DND-41 (cell line): ENCODE measurements at places on chromosomes 11 and 22.

GRCh38 chr11:35822815-35823495 lies 120.9 kb upstream of the LDLRAD3 start:
- DNase-seq, result no peak

DNA sequence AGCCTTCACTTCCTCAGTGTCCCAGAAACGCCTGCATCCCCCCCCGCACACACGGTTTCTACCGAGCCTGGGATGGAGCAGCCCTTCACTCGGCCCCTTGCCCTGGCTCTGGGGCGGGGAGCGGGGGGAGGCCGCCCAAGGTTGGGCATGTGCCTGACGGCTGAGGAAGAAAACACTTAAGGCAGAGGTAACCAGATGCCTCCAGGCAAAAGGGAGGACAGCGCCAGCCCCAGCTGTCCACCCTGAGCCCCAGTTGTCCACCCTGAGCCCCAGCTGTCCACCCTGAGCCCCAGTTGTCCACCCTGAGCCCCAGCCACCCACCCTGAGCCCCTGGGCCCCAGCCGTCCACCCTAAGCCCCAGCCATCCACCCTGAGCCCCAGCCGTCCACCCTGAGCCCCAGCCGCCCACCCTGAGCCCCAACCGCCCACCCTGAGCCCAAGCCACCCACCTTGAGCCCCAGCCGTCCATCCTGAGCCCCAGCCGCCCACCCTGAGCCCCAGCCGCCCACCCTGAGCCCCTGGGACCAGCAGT lies 3.8 kb upstream of the TTLL8 start:
- no peak for DNase-seq

DNA sequence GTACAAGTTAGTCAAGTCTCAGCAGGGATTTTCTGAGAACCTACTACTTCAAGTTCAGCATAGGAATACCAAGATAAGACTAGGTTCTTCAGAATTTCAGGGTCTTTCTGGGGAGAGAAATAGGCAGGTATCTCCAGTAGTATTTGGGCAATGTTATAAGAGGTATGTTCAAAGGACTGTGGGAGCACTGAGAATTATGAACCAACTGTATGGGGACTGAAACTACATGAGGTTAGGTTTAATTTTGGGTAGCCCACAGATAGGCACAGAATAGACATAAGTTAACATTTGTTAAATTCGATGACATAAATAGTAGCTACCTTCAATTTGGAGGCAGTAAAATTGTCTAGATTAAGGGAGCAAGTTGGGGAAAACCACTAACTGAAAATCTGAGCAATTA lies 9.2 kb upstream of the GAB2 start:
- DNase-seq, result no peak

DNA sequence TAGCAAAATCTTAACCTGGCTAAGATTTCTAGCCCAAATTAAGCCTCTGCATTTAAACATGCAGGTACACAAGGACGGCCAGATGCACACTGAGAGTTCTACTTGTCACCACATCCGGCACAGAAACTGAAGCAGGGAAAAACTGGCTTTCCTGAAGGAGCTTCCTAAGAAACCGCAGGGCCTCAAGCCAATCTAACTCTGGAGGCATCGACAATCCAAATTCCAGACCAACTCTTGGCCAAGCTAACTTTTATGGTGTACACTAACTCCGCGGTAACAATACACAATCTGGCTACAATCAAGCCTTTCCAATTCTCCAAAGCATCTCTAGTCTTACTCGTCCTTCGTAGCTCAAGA lies 1.2 kb downstream of the MSANTD2 start:
- DNase-seq, result peak; percentile 25

DNA sequence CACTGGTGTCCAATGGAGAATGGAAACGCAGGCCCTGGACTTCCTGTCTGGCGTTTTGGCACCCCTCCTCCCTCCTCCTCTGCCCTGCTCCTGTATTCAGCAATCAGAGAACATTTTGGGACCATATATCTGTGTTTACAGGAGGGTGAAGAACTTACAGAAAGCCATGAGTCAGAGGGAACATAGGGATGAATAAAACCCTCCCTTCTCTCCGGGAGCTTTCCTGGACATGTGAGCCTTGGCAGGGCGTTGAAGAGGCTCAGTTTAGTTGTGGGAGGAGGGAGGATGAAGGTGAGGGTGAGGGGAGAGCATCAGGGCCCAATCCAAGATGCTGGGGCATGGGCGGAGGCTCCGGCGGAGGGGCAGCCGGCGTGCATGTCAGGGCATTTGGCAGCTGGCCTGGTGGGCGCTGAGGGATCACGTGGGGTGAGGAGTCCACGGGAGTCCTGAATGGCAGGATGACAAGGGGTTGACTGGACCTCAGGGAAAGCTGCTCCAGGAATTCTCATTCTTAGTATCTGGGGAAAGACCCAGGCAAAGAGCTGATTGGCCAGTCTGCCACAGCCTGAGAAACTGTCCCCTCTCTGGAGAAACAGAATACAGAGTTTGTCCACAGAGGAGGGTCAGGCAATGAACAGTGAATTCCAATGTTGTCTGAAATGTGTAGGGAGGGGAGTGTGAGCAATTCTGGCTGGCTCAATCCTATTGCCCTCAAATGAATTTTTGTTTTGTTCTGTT lies 28.9 kb downstream of the MICAL2 start:
- no peak for DNase-seq
